ENCODE measurements at places on chromosomes 16 and 17. TPM values are rescaled to one million over a fixed set of nuclear protein-coding genes. Genes with fewer than 3 reads are reported as not detected.
A peak's percentile ranks its signal among the peaks of the same experiment; 100 is the strongest.

- no peak overlapping the region for H3K27ac ChIP-seq
- no peak overlapping the region for H3K4me3 ChIP-seq
- no peak for DNase-seq
- H3K4me1 ChIP-seq, result no peaks in the 10 kb centered on the region
- no peaks in the 10 kb centered on the region for H3K36me3 ChIP-seq
Measured at GRCh38 chr17:74049967-74050458, 153.5 kb upstream of the RPL38 start.

- H3K27ac ChIP-seq, result no peak overlapping the region
- H3K4me3 ChIP-seq, result no peak overlapping the region
- no peak for DNase-seq
- no peaks in the 10 kb centered on the region for H3K27me3 ChIP-seq
- peaks cover 4% of the 10 kb centered on the region for H3K4me1 ChIP-seq
Measured at GRCh38 chr17:60741031-60741430, 63.4 kb downstream of the BCAS3 start.

- no peaks in the 10 kb centered on the region for H3K27me3 ChIP-seq
- H3K27ac ChIP-seq, result no peak overlapping the region
- no peak overlapping the region for H3K4me3 ChIP-seq
Measured at GRCh38 chr17:38459567-38459966, 31.3 kb downstream of the ARHGAP23 start.

- no peak overlapping the region for H3K4me3 ChIP-seq
- H3K27ac ChIP-seq, result no peak overlapping the region
- no peaks in the 10 kb centered on the region for H3K36me3 ChIP-seq
- no peaks in the 10 kb centered on the region for H3K4me1 ChIP-seq
- DNase-seq, result no peak
Measured at GRCh38 chr17:74051348-74051747, 152.1 kb upstream of the RPL38 start.

- DNase-seq, result no peak
- H3K4me3 ChIP-seq, result no peak overlapping the region
- no peaks in the 10 kb centered on the region for H3K4me1 ChIP-seq
- H3K36me3 ChIP-seq, result no peaks in the 10 kb centered on the region
- H3K27ac ChIP-seq, result no peak overlapping the region
Measured at GRCh38 chr17:33385133-33385532, 92.0 kb upstream of the ASIC2 start.

DNA sequence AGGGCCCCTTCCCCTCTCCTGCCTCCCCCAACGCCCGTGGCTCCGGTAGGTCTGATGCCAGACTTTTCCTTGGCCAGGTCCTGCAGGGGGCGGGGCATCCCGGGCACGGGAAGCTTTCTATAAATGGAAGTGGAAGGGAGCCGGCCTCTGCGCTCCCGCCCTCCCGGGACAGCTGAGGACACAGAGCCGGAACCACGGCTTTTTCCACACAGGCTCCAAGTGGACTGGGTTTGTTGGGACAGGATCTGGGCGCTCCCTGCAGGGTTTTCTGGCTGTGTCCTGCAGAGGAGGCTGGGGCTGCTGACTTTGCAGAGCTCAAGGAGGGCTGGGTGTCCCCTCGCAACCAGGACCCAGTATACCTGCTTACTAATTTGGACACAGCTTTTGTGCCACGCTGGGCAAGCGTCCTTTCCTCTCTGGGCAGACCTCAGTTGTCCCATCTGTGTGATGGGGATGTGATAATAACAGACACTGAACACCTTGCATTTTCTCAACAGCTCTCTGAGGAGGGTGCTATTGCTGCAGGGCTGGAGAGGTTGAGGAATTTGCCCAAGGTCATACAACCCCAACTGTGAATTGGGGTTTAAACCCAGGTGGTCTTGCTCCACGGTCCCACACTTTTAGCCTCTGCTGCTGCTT is 1.8 kb downstream of the TNS4 start:
- H3K27ac ChIP-seq, result peak overlapping the region; percentile 95
- H3K36me3 ChIP-seq, result no peaks in the 10 kb centered on the region
- DNase-seq, result peak; percentile 99
- no peaks in the 10 kb centered on the region for H3K27me3 ChIP-seq
- peaks cover 25% of the 10 kb centered on the region for H3K4me1 ChIP-seq

GRCh38 chr16:24670623-24671454 is 58.6 kb upstream of the TNRC6A start:
- no peak overlapping the region for H3K4me3 ChIP-seq
- no peaks in the 10 kb centered on the region for H3K36me3 ChIP-seq
- peak; percentile 15 for DNase-seq
- no peaks in the 10 kb centered on the region for H3K4me1 ChIP-seq
- H3K27ac ChIP-seq, result no peak overlapping the region

GRCh38 chr16:46882304-46882939 is 1.7 kb upstream of the GPT2 start:
- no peak for DNase-seq
- H3K27ac ChIP-seq, result no peak overlapping the region
- H3K4me1 ChIP-seq, result peaks cover 11% of the 10 kb centered on the region
- no peaks in the 10 kb centered on the region for H3K27me3 ChIP-seq
- no peaks in the 10 kb centered on the region for H3K36me3 ChIP-seq
- no peak overlapping the region for H3K4me3 ChIP-seq

DNA sequence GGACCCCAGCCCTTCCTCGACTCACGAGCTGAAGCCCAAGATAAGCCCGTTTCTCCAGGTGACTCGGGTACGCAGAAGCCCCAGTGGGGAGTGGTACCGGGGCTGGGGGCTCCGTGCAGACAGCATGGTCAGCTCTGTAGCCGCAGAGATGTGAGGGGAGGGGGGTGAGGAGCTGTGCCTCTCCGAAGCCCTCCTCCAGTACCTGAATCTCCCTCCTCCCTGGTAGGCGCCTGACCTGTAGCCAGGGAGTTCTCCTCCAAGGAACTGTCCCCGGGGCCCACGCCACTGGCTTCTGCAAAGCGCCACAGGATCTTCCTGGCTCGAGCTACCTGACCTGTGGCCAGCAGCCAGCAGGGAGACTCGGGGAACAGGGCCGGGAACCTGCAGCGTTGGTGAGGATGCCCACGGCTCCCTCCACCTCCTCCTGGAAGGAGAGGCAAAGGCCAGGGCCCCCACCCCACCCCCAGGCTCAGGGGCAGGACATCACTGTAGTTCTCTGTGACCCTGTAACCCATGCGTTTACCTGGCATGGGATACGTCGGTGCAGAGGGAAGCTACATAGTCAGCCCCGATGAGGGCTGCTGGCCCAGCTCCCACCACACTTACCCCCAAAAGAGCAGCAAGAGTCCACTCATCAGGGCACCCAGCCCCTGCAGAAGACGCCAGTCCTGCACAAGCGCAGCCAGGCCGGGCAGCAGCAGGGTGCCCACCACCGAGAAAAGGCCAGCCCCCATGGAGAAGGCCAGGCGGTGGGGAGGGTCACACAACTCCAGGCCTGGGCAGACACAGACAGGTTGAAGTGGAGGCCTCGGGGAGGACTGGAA is 1.7 kb downstream of the SLC22A31 start:
- no peak overlapping the region for H3K4me3 ChIP-seq
- peaks cover 11% of the 10 kb centered on the region for H3K27me3 ChIP-seq
- no peaks in the 10 kb centered on the region for H3K4me1 ChIP-seq
- no peak overlapping the region for H3K27ac ChIP-seq
- H3K36me3 ChIP-seq, result no peaks in the 10 kb centered on the region

DNA sequence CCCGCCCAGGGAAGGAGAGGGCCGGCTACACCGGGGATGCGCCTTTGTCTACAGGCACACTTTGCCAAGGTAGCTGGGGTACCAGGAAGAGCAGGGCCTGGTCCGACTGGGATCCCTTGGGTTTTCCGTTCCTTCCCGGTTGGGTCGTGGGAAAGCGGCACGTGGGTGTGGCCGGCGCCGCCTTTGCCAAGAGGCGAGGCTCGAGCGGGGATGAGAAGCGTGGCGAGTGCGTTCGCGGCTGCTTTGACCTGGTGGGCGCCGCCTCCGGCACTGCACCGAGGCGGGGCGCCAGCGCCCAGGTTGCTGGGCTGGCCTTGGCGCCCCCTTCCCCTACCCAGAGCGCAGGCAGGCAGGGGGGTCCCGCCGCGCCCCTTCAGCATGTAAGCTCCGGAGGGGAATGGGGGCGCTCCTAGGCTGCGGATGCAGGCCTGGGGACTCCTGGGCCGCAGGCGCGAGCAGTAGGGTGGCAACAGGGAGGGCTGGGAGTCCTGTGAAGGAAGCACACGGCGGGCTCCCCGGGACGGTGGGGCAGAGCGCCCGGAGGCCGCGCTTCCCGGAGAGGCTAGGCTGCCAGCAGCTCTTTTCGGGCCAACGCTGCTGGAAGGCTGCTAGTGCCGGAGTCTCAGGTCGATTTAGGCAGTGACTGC is 2.0 kb downstream of the HAS3 start:
- no peaks in the 10 kb centered on the region for H3K27me3 ChIP-seq
- DNase-seq, result peak; percentile 60
- H3K36me3 ChIP-seq, result peaks cover 6% of the 10 kb centered on the region
- peaks cover 41% of the 10 kb centered on the region for H3K4me1 ChIP-seq

DNA sequence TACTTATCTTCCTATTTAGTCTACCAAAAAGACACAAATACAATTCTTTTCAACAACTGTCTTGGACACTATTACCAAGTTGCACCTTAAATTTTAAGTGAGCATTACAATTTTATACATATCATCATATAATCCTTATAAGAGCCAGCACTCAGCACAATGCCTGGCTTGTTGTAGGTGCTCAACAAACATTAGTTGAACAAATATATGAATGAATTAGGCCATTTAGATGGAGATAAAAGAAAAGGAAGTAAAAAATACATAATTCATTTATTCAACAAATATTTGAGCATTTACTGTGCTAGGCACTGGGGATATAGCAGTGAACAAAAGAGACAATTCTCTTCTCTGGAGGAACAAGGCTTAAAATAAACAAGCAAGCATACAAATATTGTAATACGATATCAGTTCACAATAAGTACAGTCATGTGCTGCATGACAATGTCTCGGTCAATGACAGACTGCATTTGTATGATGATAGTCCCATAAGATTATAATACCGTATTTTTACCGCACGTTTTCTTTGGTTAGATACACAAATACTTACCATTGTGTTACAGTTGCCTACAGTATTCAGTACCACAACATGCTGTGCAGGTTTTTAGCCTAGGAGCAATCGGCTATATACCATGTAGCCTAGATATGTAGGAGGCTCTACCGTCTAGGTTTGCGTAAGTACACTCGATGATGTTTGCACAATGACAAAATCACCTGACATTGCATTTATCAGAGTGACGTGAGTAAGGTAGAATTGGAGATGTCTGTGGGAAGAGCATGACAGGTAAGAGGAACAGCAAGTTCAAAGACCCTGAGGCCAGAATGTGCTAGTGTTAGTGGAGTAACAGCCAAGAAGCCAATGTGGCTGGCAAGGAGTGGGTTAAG is 86.4 kb upstream of the HS3ST2 start:
- no peaks in the 10 kb centered on the region for H3K27me3 ChIP-seq

GRCh38 chr16:58440131-58440530 is 47.9 kb downstream of the GINS3 start:
- no peak for DNase-seq
- H3K4me3 ChIP-seq, result no peak overlapping the region
- no peaks in the 10 kb centered on the region for H3K36me3 ChIP-seq
- H3K27ac ChIP-seq, result no peak overlapping the region
- no peaks in the 10 kb centered on the region for H3K27me3 ChIP-seq

- H3K4me1 ChIP-seq, result peaks cover 28% of the 10 kb centered on the region
- no peaks in the 10 kb centered on the region for H3K27me3 ChIP-seq
- peak overlapping the region; percentile 36 for H3K27ac ChIP-seq
- no peak overlapping the region for H3K4me3 ChIP-seq
- H3K36me3 ChIP-seq, result no peaks in the 10 kb centered on the region
- DNase-seq, result peak; percentile 64
Measured at GRCh38 chr17:78665952-78666920, 89.0 kb upstream of the DNAH17 start.

GRCh38 chr17:61323909-61324868 is 75.5 kb upstream of the TBX2 start:
- H3K27me3 ChIP-seq, result no peaks in the 10 kb centered on the region
- no peak overlapping the region for H3K27ac ChIP-seq
- no peaks in the 10 kb centered on the region for H3K36me3 ChIP-seq
- no peak overlapping the region for H3K4me3 ChIP-seq
- no peak for DNase-seq
- peaks cover 5% of the 10 kb centered on the region for H3K4me1 ChIP-seq

GRCh38 chr17:39026980-39027451 is 59.8 kb upstream of the FBXO47 start:
- H3K27me3 ChIP-seq, result no peaks in the 10 kb centered on the region
- H3K27ac ChIP-seq, result no peak overlapping the region
- peaks cover 11% of the 10 kb centered on the region for H3K4me1 ChIP-seq
- H3K36me3 ChIP-seq, result no peaks in the 10 kb centered on the region
- H3K4me3 ChIP-seq, result peak overlapping the region; percentile 35

DNA sequence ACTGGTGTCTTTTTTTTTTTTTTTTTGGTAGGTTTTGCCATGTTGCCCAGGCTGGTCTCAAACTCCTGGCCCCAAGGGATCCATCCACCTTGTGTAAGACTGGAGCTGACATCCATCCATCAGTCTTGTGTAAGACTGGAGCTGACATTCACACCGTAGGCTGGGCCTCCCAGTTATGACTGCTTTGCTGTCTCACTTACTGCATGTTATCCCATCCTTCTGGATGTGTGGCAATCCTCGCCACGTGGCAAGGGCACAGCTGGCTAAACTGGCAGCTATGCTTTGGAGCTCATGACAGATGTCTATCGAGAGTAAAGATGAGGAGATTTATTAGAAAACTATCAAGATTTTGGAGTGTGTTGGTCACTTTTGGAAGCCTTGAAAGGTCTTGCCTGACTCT is 115.1 kb downstream of the ABCA8 start:
- no peak overlapping the region for H3K27ac ChIP-seq
- no peaks in the 10 kb centered on the region for H3K4me1 ChIP-seq
- H3K27me3 ChIP-seq, result no peaks in the 10 kb centered on the region
- no peak for DNase-seq
- H3K36me3 ChIP-seq, result no peaks in the 10 kb centered on the region

DNA sequence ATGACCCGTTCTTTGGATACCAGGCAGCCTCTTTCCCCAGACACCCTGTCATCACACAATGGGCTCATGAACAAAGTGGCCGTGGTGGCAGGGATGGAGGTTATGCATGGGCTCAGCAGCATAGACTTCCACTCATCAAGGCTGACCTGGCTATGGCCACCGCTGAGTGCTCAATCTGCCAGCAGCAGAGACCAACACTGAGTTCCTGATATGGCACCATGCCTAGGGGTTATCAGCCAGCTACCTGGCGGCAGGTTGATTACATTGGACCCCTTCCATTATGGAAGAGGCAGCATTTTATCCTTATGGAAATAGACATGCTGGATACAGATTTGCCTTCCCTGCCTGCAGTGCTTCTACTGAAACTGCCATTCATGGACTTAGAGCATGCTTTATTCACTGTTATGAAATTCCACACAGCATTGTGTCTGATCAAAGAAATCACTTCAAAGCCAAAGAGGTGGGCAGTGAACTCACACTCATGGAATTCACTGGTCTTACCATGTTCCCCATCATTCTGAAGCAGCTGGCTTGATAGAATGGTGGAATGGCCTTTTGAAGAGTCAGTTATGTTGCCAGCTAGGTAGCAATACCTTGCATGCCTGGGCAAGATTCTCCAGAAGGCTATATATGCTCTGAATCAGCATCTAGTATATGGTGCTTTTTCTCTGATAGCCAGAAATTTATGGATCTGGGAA is 160.6 kb downstream of the PRKCB start:
- no peak for DNase-seq
- H3K27me3 ChIP-seq, result no peaks in the 10 kb centered on the region
- H3K4me3 ChIP-seq, result no peak overlapping the region
- H3K27ac ChIP-seq, result no peak overlapping the region

GRCh38 chr17:59839651-59840328 is 53.0 kb downstream of the TUBD1 start:
- H3K36me3 ChIP-seq, result no peaks in the 10 kb centered on the region
- peak overlapping the region; percentile 47 for H3K4me3 ChIP-seq
- H3K27me3 ChIP-seq, result no peaks in the 10 kb centered on the region
- peaks cover 24% of the 10 kb centered on the region for H3K4me1 ChIP-seq
- peak overlapping the region; percentile 93 for H3K27ac ChIP-seq

Gene CD68
- 52.0 TPM for total RNA-seq

Gene ALOX15B
- 0.67 TPM for total RNA-seq

Gene PRRT2
- 0.89 TPM for total RNA-seq

Measured in thyroid gland (tissue), 4 donors.